Metanephros (tissue), 2 donors: ENCODE measurements at places on chromosomes 3 and 15. TPM values are rescaled to one million over a fixed set of nuclear protein-coding genes. Genes with fewer than 3 reads are reported as not detected.

The GOLGA6L4 gene
- total RNA-seq = 3.0 TPM

The SLC6A1 gene
- 1.6 TPM for total RNA-seq

The C3orf49 gene
- not detected for total RNA-seq

The CYP8B1 gene
- total RNA-seq = 0.35 TPM

The LMLN gene
- 8.0 TPM for total RNA-seq

The GOLGA6B gene
- 0.23 TPM for total RNA-seq

The RHCG gene
- total RNA-seq = 11.7 TPM

The NCEH1 gene
- 4.8 TPM for total RNA-seq

The PIGX gene
- total RNA-seq = 25.7 TPM

The ANKRD34C gene
- total RNA-seq = 0.12 TPM
